ENCODE measurements at places on chromosomes 7 and 10.

- DNase-seq, result no peak
Measured at GRCh38 chr7:36788825-36789470, 64.7 kb upstream of the AOAH start.

- no peak for DNase-seq
Measured at GRCh38 chr7:123847868-123848267, 2.9 kb downstream of the HYAL4 start.

- no peak for DNase-seq
Measured at GRCh38 chr7:12943781-12944180, 256.3 kb downstream of the ARL4A start.

- DNase-seq, result no peak
Measured at GRCh38 chr10:96333101-96333500, 25.7 kb downstream of the OPALIN start.

- no peak for DNase-seq
Measured at GRCh38 chr10:12588091-12588860, 238.9 kb downstream of the CAMK1D start.

Measured in neural progenitor cell (in vitro differentiated cells).